ENCODE measurements at places on chromosomes 6 and 20.

DNA sequence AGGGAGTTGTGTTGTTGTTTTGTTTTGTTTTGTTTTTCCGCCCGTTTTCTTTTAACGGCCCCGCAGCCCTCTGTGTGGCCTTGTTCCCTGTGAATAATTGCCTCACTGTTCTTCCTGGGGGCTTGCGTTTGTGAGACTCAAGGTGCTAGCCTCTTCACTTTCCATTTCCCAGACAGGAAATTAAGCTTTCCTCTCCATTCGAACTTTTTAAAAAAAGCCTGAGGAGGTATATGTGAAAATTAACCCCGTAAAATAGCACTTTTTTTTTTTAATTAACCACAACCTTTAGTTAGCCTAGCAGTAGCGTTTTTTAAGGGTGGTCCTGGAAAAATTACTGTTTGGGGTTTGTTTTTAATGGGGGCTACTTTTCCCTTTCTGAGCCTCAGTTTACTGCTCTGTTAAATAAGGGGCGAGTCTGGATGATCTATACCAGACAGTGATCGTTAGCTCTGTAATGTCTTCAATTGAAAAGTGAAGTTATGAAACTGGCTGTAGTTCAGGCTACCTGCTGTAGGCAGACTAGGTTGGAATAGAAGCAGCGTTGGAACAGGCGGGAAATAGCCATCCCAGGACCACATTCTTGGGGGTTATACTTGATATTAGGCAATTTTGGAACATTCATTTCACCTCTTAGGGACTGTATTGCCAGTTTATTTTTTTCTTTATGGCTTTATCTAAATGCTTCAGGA lies 1.7 kb downstream of the STX16 start:
- no peak for DNase-seq

DNA sequence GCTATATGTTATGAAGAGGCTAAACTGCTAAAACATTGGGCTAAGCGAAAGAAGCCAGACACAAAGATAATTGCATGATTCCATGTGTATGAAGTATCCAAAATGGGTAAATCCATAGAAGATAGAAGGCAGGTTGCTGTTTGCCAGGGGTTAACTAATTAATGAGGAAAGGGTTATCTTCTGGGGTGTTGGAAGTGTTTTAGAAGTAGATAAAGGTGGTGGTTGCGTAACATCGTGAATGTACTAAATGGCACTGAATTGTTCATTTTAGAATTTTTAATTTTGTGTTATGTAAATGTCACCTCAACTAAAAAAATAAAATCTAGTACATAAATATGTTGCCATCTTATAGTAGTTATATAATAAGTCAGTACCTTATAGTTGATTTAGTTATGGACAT lies 104.4 kb upstream of the ADGRF4 start:
- DNase-seq = no peak

- peak; percentile 36 for DNase-seq
Measured at GRCh38 chr20:62059401-62059800, 6.3 kb downstream of the TAF4 start.

DNA sequence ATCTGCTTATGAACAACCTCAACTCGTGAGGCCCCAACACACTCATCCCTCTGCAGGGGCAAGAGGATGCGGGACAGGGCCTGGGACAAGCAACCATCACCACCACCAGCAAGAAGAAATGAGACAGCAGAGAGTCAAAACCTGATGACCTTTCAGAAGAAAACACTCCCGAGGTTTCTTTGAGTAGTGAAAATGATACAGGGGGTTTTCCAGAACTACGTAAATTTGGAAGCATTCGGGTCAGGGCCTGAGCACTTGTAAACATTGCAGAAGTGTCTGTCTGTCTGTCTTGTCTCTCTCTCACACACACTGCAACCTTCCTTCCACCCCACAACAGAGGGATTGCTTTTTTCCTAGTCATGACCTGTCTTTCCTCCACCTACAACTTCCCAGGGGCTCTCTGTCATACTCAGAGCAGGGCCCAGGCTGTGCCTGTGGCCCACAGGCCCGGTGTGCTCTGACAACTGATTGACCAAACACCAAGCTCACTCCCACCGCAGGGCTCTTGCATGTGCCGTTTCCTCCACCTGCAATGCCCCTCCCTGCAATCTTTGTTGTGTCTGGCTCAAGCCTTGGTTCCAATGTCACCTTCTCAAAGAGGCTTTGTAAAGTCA lies 90.9 kb downstream of the BMP7 start:
- DNase-seq = no peak

GRCh38 chr6:31495580-31495979 lies 2.4 kb upstream of the MICB start:
- DNase-seq = no peak

DNA sequence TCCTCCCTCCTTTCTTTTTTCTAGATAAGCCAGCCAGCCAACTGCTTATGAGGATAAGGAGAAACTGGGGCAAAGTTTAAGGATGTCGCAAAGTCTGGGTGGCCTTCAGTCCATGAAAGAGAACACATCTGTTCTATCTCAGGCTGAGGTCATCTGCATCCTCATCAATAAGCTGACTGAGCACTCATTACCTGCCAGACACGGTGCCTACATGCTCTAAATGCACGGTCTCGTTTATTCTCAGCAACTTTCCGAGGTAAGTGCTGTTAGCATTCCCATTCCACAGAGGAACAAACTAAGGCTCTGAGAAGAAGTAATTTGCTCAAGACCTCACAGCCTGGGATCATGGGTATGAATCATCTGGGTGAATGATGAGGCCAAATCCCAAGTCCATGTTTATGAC lies 133.1 kb downstream of the BCAS1 start:
- no peak for DNase-seq

GRCh38 chr20:11056414-11056813 lies 382.6 kb upstream of the JAG1 start:
- DNase-seq = no peak

DNA sequence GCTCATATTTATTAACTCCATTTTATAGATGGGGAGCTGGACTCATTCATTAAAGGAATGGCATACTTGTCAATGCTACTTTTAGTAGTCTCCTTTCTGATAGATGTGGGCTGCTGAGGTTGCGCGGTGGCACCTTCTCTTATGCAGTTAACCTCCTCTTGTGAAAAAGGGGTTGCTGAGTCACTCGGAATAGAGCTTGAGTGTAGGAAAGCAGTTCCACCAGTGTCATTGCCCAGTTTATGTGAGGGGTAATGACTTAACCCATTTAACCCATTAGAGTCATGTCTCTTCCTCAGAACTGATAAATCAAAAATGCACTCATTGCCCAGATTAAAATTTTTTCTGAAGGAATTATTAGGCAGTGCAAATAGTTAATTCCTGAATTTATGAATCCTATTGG lies 6.3 kb downstream of the MAPK14 start:
- DNase-seq = no peak

DNA sequence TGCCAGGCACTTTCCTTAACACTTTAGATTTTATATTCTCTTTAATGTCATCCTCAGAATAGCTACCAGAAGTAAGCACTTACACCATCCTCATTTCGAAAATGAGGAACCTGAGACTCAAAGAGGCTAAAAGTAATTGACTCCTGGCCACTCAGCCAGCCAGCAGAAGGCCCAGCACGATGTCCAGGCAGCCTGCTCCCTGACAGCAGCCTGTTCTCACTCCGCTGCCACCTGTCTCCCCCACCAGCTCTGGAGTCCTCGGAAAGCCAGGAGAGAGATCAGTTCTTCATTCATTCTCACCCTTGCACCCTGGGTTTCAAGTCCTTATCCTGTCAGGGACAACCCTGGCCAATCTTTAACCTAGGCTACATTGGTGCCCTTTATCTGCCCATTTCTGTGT lies 174.0 kb downstream of the SASH1 start:
- DNase-seq = no peak

GRCh38 chr20:52965380-52965779 lies 6.8 kb upstream of the TSHZ2 start:
- DNase-seq = no peak

GRCh38 chr6:128327890-128328289 lies 192.5 kb downstream of the PTPRK start:
- DNase-seq = no peak
